ENCODE measurements at places on chromosomes 5 and 9.

DNA sequence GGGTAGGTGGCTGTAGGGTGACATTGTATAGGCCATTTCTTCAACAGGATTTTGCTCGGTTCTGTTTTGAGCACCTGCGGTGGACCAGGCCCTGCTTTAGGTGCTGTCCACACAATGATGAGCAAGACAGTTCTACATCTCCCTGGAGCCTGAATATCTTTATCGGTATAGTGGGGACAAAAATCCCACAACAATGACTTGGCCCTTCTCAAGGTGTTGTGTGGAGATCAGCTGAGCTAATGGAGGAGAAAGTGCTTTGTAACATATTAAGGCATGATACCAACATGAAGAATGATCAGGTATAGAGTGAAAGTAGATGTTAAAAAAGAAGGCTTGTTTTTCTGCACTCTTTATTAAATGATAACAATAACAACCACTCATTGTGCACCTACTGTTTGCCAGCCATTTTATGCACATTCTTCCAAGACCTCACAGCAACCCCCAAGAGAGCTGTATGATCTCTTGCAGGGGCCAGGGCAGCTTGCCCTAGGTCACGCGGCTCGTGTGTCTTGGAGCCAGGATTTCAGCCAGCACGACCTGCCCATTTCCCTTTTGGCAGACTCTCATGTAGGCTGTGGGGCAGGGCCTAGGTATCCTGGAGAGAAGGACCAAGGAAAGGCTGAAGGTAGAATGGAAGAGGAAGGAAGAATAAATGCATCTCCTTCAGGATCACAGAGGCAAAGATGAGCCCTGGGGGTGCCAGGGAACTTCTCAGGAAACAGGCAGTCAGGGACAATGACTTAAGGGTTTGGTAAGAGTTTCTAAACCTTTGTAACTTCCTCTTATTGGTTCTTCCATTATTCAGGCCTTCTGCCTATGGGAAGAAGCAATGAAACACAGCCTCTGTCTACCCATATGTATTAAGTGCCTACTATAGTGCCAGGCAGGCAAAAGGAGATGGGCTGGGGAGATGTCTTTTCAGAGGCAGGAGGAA is 50.0 kb upstream of the PPARGC1B start:
- DNase-seq, result peak; percentile 39

DNA sequence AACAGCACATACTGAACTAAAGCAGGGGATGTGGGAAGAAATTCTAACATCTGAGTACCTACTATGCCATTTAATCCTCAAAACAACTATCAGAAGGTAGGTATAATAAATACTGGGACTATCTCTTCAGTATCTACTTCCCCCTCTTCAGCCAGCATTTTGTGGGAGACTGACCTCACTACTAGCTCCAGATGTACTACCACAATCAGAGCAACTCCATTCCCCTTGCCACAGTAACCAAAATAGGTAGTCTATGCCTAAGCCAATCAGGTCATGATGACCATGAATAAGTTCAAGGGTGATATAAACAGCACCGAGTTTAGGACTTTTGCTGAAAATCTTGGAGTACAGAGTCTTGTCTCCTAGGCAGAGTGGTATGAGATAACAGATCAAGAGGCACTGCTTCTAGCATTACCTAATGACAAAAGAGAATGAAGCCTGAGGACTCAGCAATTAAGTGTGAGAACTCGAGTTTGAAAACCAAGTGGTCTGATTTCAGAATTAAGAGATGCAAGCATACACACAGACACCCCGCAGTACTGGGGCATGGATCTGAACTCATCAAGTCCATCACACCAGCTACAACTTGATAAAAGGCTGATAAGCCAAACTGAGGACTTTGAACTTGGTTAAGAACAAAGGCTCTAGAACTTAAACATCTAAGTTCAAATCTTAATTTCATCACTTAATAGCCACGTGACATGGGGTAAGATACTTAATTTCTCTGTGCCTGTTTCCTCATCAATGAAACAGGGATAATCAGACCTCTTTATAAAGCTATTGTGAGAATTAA is 9.7 kb downstream of the FNIP1 start:
- no peak for DNase-seq

DNA sequence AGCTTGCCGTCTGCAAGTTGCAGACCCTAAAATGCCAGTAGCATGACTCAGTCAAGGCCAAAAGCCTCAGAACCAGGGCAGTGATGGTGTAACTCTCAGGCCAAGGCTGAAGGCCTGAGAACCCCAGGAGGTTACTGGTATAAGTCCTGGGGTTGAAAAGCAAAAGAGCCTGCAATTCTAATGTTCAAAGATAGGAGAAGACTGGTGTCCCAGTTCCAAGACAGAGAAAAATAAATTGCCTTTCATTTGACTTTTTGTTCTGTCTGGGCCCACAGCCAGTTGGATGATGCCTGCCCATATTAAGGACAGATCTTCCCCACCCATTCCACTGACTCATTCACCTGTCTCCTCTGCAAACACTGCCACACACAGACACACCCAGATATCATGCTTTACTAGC is 673.2 kb downstream of the CDH18 start:
- peak; percentile 88 for DNase-seq

DNA sequence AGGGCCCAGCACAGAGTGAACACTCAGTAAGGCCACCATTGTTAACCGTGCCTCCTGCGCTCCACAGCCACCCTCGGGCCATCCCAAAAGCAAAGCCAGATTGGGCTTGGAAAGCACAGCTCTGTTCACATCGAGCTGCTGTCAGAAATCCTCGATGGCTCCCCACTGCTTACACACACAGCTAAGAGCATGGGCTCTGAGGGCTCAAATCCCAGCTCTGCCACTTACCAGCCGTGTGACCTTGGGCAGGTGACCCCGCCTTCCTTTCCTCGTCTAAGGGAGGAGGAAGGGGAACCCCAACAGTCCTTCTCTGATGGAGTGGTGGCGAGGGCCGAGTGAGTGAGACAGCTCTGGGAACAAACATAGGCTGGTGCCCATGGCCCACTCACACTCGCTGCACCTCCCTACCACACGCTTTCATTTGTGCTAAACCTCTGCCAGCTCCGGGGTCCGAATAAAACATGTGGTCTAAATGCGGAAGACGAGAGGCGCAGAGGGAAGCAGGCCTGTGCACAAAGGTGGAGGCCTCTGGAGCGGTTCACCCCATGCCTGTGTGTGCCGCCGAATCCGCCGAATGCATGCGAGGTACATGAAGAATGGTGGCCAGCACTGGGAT is 139.3 kb downstream of the PAX5 start:
- peak; percentile 43 for DNase-seq
